GM23248 (cell line): ENCODE measurements at places on chromosomes 3 and 15.

DNA sequence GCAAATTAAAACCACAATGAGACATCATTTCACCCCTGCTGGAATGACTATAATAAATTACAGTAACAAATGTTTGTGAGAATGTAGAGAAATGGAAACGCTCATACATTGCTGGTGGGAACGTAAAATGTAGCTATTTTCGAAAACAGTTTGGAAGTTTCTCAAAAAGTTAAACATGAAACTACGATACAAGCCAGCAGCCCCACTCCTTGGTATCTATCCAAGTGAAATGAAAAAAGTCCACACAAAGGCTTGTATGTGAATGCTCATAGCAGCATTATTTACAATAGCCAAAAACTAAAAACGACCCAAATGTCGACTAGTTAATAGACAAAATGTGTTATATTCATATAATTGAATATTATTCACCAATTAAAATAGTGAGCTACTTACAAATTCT lies 22.9 kb upstream of the CFAP20DC start:
- no peak for DNase-seq

GRCh38 chr15:51038162-51038973 lies 56.3 kb downstream of the TNFAIP8L3 start:
- DNase-seq = no peak

GRCh38 chr15:95663156-95664100 lies 667.1 kb upstream of the NR2F2 start:
- DNase-seq = peak; percentile 78

GRCh38 chr3:135499426-135499825 lies 466.1 kb upstream of the PPP2R3A start:
- no peak for DNase-seq

DNA sequence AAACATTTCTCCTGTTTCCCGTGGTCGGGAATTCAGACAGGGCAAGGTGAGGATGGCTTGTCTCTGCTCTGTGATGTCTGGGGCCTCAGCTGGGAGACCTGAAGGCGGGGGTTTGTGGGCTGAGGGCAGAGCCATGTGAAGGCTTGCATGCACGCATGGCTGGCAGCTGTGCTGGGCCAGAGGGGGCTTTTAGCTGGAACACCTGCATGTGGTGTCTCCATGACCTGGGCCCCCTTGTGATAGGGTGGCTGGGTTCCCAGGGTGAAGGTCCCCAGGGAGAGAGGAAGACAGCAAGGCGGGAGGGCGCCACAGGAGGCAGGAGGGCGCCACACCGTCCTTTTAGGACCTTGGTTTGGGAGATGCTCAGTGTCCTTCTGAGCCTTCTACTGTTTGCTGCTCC lies 101.6 kb upstream of the PRR23E start:
- no peak for DNase-seq

DNA sequence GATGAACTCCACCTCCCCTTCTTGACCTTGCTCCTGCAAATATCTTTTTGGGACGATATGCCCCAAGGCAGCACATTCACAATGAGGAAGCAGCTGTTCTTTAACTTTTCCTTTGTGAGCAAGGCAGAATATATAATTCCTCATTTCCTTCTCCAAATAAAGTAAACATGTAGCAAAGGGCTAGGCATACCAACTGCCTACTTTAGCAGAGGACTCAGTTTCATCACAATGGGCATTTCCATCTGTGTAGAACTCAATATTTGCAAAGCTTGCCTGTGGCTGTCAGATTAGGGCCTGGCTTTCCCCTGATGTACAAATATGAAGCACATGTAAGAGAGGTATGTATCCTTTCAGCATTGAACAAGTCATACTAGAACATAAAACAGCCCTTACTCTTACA lies 366.9 kb downstream of the RSL24D1 start:
- DNase-seq = no peak

DNA sequence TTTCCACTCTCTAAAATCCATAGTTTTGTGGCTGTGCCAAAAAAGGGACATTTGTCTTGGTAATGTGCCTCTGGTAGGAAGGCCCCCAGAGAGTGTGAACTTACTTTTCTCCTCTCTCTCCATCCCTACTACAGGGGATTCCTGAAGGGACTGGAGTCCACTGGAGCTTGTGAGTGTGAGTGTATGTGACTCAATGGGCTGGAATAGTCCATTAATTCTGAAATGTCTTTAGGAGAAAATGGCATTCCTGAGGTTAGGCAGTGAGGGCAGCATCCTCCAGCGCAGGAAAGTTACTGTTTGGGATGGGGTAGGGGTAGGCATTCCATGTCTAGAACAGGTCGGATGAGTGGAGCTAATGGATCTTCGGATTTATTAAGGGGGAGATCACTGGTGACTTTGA lies 59.8 kb upstream of the CACNA2D3 start:
- no peak for DNase-seq

GRCh38 chr3:171465763-171466162 lies 5.6 kb upstream of the TNIK start:
- no peak for DNase-seq

DNA sequence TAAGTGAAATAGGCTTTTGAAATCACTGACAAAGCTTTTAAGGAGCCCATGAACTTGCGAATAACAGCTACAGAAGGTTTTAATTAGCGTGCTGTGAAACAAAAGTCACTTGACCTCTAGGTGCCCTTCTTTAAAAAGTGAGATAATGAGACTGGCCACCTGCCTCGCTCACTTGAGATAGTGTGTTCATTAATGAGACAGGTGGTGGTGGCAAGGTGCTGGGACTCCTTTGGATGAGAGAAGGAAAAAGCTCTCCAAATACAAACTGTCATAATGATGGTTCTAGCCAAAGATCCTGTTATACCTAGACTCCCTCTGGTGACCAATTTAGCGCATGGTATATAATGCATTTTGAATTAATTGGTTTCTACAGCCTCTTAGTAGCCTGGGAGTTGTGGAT lies 22.7 kb upstream of the IREB2 start:
- DNase-seq = peak; percentile 59

- DNase-seq = no peak
Measured at GRCh38 chr3:139113231-139113992, 68.7 kb upstream of the PRR23C start.

- DNase-seq = peak; percentile 26
Measured at GRCh38 chr3:114553949-114554593, 260.2 kb downstream of the TIGIT start.

DNA sequence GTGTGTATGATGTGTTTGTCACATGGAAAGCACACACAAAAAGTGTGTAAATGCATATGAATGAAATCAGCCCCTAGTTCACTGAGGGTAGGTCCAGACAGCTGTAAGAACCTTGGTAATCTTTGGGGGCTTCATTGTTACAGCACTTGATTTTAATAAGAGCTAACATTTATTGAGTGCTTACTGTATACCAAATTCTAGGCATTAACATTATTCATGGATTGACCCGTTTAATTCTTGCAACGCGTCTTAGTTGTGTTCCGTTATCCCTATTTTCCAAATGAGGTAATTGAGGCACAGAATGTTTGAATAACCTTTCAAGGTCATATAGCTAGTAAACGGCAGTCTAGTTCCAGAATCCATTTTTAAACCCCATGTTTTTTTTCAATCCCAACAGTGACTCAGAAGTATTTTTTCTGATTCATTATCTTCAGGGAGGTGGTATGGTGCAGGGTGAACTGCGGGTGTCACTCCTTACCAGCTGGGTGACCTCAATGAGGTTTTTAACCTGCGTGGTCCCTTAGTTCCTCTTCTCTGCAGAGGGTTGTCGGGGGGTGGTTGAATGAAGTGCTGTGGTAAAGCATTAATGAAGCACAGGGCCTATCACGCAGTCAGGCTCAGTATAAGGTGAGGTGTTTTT lies 14.2 kb downstream of the RAB8B start:
- peak; percentile 39 for DNase-seq
